ENCODE measurements at places on chromosomes 13 and 19.

DNA sequence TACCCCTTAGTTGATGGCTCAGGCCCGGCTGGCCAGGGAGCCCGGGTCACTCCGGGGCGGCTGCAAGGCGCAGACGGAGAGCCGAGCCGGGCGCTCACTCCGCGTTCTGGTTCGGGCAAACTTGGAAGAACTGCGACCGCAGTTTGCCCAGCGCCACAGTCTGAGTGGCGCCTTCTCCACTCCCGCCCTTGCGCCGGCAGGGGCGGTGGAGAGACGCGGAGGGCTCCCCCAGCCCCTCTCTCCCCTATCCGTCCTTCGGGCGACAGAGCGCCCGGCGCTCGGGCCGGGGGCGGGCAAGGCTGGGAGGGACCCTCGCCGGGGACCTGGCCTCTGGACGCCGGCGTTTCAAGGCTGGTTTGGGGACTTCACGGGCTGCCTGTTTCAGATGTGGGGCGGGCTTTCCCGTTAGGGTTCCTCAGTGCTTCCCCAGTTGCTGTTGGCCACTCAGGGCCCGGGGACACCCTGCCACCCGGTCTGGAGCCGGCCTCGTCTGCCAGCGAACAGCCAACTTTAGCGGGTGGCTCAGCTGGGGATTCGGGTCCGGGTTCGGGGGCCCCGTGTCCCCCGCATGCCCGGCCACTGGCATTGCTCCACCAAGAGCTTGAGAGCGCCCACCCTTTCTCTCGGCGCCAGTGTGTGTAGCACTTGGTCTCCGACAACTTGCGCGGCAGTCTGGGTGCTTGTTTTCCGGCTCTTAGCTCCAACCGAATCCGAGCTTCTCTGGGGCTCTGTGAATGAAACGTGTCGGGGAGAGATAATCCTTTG, 1.5 kb downstream of the GPC6 start:
- DNase-seq = no peak

DNA sequence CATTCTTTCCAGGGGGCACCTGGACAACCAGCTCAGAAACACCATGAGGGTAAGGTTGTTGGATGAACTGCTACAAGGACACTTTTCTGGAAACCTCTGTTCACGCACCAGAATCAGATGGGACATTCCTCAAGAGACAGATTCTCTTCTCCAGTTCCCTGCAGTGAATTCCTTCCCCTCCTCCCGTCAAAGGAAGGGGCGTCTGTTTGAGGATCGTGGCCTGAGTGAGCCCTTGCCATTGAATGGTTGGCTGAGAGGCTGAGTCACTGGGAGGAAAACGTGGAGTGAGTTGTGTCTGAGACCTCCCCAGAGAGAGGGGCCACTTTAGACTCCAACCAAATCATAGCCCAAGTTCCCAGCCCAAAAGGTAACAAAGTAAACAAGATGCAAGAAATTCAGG, 79.4 kb upstream of the ZNF507 start:
- no peak for DNase-seq

DNA sequence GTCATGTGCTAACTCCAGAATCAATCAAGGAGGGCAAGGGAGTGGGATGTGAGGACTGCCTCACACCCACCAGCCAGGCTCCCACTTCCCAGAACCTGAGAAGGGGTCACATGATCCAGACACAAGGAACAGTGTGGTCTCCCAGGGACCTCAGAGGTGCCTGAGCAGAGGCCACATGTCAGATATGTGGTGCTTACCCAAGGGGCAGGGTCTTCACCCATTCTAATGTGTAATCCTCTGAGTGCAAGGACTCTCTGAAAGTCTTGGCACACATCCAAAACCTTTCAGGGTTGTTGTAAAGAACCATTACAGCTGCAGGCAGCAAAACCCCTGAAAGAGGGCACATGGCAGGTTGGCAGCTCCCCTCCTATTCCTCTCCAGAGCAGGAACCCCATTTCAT, 656.6 kb downstream of the UQCRFS1 start:
- DNase-seq = no peak

GRCh38 chr19:17347361-17347760, 10.0 kb downstream of the GTPBP3 start:
- no peak for DNase-seq

- no peak for DNase-seq
Observed at GRCh38 chr19:44839276-44839675, 6.8 kb upstream of the NECTIN2 start.

GRCh38 chr13:76316998-76317527, 569.1 kb downstream of the KCTD12 start:
- DNase-seq = no peak

DNA sequence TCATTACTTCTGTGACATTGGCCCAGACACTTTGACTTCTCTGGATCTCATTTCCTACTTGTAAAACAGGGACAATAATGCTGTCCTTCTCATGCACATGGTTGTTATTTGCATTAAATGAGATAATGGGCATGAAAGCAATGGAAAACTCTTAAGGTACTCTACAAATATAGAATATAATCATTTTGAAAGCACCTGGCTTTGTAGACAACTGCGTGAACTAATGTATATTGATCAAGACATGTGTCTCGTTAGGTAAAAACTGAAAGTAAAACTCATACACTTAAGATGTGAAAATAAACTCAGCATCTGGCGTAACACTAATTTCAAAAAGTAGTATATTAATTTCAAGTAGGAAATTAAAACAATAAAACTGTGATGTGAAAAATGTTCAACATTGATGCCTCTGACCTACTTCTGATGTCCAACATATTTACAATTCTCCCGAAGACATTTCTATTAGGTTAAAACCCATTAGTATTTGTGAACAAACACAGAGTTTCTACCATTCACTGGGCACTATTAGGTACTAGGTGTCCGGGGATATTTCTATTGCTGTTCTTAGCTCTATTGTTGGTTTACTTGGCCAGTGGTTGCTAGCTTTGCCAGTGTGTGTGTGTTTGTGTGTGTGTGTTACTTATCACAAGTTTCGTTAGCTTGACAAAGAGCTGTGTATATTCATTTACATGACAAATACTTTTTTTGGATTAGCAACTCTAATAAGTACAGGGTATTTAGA, 220.5 kb downstream of the KCNRG start:
- no peak for DNase-seq

Measured in effector memory CD8-positive, alpha-beta T cell (primary cell).